Lung microvascular endothelial cell (primary cell): ENCODE measurements at places on chromosomes 1 and 21. TPM values are rescaled to one million over a fixed set of nuclear protein-coding genes. Genes with fewer than 3 reads are reported as not detected.

- DNase-seq: no peak
Observed at GRCh38 chr1:110176299-110176956, 26.1 kb downstream of the SLC6A17 start.

PLPP3 gene
- total RNA-seq: 21.1 and 58.1 TPM in 2 replicates

GRCh38 chr1:204080163-204080903 is 7.4 kb downstream of the SOX13 start:
- peak; percentile 58 for DNase-seq

DNA sequence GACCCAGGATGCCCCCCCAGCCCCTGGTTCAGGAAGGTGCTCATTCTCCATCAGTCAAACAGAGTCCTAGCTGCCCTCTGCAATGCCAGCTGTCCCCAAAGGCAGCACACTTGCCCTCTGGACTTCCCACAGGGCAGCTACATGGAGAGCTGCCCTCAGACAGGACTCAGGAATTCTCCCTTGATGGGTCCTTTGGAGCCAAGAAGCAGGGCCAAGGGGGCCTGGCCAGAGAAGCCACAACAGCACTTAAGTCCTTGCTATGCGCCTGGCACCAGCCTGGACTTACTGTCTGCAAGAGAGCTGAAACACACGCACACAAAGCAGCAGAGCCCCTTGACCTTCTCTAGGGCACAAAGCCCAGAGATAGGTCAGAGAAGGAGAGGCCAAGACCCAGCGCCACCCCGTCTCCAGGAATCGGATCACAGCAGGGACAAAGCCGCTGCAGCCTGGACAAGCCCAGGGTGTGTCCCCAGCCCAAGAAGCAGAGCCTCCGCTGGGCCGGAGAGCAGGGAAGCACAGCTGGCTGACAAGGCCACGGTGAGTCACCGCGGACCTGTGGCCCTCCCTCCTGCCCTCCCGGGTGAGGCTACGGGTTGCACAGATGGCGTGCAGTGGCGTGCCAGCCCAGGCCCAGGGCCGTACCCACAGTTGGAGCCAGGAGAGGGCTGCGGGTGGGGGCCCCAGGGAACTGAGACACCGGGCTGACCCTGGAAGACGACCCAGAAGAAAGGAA is 1.7 kb downstream of the WNT9A start:
- DNase-seq: peak; percentile 92

DNA sequence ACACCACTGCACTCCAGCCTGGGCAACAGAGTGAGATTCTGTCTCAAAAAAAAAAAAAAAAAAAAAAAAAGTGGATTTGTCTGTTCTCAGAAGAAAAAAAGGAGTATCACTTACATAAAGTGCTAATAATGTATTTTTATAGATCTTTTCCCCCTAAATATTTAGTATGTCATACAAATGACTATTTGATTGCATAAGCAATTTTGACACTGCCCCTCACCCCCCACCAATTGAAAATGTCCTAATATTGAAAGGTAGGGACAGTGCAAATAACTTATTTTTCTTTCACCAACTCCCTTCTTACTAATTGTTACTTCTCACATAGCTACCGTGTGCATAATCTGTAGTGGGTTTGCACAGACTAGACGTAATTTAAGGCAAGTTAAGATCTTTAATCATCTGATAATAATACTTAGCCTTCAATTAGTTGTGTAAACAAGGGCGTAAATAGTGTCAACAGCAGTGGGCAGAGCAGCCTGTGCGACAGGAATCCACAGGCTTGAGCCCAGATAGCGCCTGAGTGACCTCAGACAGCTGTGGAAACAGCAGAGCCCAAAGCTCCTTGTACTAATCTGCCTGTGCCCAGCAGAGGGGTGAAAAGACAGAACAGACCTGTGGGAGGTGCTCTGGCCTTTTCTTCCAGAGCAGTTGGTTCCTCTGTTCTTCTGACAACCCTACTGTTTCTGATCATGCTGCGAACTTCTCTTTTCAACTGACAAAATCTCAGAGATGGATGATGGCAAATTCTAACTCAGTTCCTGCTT is 4.5 kb upstream of the IER5 start:
- peak; percentile 76 for DNase-seq

GRCh38 chr1:172742599-172743500 is 83.9 kb downstream of the FASLG start:
- peak; percentile 62 for DNase-seq

GRCh38 chr1:20634594-20635084 is 1.4 kb downstream of the PINK1 start:
- peak; percentile 17 for DNase-seq
